ENCODE measurements at places on chromosomes 16 and 17.

- DNase-seq = peak; percentile 78
These were observed 847 bp upstream of the PSMC3IP start for GRCh38 chr17:42578282-42578869.

DNA sequence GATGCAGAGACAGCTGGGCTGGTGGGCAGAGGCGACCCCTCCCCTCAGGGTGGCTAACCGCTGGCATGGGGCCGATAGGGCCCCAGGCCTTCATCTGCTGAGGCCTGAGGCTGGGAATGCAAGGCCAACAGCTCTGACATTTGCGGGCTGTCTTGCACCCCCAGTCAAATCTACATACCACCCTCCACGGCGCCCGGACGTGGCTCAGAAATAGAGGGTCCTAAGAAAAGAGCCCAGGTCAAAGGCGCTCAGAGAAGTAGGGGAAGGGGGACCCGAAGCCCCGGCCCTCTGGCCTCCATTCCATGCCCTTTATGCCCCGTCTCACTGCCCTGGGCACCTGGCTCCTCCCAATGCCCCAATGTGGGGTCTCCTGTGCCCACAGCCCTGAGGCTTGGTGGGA is 142.3 kb downstream of the C16orf78 start:
- DNase-seq = no peak

- no peak for DNase-seq
These were observed 14.6 kb downstream of the MYO15A start for GRCh38 chr17:18122990-18123753.

DNA sequence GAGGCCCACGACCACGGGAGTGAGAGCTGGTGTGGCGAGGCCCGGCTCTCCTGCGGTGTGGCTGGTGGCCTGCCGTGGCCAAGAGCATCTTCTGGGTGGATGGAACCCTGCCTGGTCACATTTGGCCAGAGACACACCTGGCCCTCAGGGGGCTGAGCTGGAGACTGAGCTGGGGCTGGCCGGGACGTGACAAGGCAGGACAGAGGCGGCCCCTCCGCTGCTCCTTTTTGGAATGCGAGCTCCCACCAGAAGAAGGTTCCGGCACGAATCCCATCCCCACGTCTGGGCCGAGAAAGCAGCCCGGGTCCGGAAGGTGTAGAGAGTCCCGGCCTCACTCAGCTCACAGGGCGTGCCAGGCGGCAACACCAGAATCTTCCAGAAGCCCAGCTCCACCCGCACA is 26.0 kb upstream of the CHMP6 start:
- no peak for DNase-seq

DNA sequence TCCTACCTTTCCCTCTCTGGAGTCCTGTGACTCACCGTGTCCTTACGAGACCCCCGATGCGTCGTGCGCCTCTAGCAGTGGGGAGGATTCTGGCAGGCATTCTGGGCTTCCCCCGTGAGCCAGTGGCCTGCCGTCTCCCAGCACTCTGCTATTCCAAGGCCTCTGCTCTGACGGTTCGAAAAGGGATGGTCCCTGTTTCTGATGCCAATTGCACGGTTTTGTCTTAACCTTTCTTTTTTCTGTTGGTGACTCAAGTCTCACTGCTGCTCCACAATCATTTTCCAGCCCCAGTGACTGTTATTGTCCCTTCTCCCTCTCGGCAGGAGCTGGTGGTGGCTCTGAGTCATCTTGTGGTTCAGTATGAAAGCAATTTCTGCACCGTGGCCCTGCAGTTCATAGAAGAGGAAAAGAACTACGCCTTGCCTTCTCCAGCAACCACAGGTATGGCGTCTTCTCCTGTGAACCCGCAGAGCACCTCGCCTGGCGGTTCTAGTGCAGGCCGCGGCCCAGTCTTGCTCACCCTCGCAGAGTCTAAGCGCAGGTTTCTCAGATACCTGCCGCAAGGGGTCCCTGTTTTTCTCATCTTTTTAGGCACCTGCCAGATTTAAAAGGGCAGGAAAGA is 100.1 kb upstream of the CHMP6 start:
- peak; percentile 82 for DNase-seq

- no peak for DNase-seq
These were observed 517.6 kb downstream of the MAF start for GRCh38 chr16:79082970-79083369.

GRCh38 chr17:1035546-1036170 is 38.7 kb downstream of the TIMM22 start:
- no peak for DNase-seq

GRCh38 chr16:69410219-69410990 is 14.0 kb upstream of the CYB5B start:
- DNase-seq = no peak

- DNase-seq = no peak
These were observed 152.0 kb downstream of the ZFHX3 start for GRCh38 chr16:72895951-72896350.

GRCh38 chr17:27870345-27870744 is 22.8 kb downstream of the LYRM9 start:
- DNase-seq = no peak

GRCh38 chr17:82775001-82775823 is 23.3 kb downstream of the TBCD start:
- peak; percentile 44 for DNase-seq

DNA sequence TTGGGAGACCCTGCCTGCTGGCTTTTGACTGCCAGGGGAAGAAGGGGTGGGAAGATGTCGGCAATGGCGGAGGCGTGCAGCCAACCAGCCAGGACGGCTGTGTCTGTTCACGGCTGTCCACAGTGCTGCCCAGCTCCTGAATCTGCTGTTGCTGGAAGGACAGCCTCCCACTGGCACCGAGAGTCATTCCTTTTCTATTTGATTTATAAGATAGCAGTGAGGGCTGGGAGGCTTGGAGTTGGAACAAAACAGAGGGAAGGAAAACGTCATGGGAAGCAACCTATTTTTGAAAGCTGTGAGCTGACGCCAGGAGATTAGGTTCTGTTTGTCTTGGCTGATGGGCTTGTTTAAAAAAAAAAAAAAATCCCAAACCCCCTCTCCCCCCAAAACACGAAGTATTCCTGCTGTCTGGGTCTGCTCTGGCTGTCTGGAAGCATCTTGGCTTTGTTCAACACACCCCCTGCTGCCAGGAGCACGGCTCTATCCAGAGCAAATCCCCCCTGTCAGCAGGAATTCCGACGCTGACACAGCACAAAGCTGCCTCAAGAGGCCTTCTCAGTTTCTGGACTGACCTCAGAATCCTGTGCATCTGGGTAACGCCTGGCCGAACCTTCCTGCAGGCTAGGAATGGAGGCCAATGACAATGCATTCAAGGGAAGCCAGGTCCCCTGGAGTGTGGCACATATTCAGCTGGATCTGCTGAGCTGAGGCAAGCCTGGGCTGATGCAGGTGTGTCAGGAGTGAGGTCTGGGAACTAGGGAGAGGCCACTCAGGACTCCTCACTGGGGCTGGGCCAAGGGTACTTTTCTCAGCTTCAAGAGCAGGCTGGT is 41.0 kb upstream of the SREBF1 start:
- no peak for DNase-seq

- no peak for DNase-seq
These were observed 127.1 kb downstream of the DYNLRB2 start for GRCh38 chr16:80667925-80668324.

DNA sequence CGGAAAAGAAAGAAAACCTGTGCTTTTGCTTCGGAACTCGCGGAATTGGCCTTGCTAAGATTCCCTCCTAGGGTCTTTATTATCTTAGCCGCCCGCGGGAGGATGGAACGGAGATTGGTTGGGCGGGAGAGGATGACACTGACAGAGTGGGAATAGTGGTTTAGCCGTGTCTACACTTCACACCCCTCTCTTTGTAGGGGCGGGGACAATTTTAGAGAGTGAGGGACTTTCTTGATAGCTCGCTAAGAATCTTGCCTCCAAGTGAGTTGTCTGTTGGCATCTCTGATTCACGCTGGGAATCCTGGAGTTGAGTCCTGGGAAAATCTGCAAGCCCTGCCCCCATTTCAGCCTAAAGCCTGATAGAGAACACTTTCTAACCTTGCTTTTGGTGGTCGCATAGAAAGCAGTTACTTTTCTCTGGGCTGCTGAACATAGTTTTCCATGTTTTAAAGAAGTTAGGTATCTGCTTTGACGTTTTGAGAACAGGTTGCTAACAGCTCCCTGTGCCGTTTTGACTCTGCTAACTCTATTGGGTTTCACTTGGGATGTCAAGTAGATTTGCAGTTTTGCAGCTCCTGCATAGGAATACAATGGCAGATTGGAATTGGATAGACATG is 697 bp downstream of the NOL11 start:
- DNase-seq = no peak

GRCh38 chr17:19378416-19379360 is at the start of gene MAPK7:
Gene MAPK7 (plus strand): TSS chr17:19378498. CDS start chr17:19378901, 403 bp downstream.
- no peak for DNase-seq

GRCh38 chr17:75124041-75124818 is 7.3 kb downstream of the NT5C start:
- DNase-seq = peak; percentile 37

DNA sequence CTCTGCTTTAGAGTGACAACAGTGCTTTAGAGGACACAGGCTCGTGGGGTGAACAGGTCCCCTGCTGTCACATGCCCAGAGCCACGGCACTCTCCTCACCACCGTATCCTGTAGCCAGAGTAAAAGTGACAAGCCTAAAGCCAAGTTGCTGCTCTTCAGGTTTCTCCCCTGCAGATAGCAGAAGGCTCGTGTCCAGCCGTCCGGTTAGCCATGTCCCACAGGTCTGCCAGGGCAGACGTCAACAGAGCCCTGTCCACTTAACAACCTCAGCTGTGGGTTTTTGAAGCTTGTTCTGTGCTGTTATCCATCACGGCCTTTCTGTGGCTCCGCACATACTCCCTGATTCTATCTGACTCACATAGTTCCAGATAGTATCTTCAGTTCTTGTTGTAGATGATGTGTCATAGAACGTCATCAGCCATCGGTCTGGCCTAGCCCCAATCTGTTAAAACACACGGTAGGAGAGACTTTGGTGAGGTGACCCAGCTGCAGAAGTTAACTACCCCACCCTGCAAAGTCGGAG is 100.7 kb downstream of the SOCS1 start:
- no peak for DNase-seq

GRCh38 chr17:29567554-29568330 is 759 bp upstream of the TP53I13 start:
- peak; percentile 87 for DNase-seq

DNA sequence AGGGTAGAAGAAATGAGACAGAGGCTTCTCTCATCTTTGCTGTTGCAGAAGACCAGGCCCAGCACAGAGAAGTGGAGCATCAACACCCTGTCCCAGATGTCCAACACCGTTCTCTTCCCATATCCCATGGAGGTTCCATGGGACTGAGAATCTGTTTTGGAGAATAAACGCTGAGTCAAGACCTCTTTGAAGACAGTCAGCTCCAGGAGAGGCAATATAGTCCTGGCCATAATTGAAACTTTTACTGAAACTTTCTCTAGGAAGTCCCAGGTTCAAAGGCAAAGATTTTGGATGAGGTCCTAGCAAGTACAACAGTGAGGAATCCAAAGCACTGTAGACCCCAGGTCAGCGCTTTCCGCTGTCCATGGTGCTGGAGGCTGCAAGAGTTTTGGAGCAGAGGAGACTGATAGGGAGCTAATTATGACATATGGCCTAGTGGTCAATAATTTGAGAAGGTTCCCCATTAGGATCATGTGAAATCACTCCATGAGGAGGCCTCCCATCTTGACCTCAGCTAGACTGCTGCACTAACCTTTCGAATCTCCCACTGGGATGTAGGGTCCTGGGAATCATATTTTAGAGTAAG is 36.0 kb downstream of the OSBPL7 start:
- peak; percentile 50 for DNase-seq

GRCh38 chr16:17437127-17437720 is 33.5 kb downstream of the XYLT1 start:
- DNase-seq = no peak

- no peak for DNase-seq
These were observed 121.6 kb upstream of the ANKFN1 start for GRCh38 chr17:56031636-56032035.

DNA sequence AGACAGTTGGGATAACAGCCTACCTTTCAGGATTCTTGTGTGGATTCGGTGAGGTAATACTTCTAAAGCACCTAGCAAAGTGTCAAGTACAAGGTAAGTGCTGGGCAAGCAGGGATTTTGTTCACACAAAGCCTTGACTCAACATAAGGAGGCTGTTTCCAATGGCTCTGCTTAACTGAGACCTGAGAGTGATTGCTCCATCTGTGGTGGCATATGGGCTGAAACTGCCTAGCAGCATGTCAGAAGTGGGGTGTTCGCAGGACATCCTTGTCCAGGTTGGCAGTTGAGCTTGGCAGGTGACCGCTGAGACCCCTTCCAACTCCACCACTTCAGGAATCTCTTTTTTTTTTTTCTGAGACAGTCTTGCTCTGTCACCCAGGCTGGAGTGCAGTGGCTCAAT is 19.8 kb downstream of the IL4R start:
- DNase-seq = no peak

- no peak for DNase-seq
These were observed 81.8 kb upstream of the TOB1 start for GRCh38 chr17:50947782-50948543.

DNA sequence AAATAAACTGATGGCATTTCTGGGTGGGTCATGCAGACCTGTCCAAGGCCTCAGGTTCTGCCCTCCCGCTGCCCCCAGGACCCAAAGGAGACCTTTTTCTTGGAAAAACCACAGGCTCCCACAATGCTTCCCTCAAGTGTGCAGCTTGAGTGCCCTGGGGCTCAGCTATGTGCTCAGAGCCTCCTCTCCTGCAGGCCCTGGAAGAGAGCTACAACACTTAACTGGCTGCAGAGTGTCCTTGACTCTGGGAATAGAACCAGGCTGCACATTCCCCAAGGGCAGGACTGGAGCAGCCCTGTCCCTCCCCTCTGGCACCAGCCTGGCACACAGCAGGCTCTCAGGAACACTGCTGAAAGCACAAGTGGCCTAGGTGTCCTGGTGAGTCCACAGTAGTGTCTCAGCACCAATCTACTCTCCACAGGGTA is 4.8 kb upstream of the SREBF1 start:
- no peak for DNase-seq

DNA sequence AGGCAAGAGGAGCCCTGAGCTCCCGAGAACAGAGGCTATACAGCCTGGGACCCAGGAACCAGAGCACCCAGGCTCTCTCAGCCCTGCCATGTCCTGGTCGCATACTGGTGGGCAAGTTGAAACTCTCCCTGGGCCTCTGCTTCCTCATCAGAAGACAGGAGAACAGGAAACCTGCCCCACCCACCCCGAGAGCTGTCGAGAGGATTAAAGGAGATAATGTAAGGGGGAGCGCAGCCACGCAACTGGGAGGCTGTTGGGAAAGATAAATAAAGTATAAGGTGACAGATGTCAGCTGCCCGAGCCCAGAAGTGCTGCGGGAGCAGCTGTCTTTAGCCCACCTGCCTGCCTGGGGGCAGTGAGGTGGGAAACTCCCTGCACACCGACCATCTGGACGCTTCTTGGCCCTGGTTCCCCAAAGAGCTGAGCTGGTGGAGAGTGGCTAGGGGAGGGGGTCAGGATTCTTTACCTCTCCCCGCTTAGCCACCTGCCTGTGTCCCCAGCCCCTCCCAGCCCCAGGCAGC is 6.8 kb downstream of the KIF19 start:
- no peak for DNase-seq

GRCh38 chr17:66135896-66136295 is 56.0 kb downstream of the CEP112 start:
- DNase-seq = no peak

DNA sequence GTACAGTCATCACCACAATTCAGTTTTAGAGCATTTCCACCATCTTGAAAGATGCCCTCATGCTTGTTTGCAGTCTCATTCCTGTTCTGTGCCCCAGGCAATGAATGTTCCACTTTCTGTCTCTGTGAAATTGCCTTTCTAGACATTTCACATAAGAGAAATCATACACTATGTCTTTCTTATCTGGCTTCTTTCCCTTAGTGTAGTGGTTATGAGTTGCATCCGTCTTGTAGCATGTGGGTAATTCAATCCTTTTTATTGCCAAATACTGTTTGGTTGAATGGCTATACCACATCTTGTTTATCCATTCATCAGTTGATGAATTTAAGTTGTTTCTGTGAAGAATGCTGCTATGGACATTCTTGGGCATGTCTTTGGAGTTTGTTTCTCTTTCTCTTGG is 132.5 kb upstream of the PLCG2 start:
- DNase-seq = no peak
